Skeletal muscle cell (primary cell): ENCODE measurements at places on chromosomes 6 and 20.

GRCh38 chr6:156839129-156839528 lies 62.0 kb downstream of the ARID1B start:
- DNase-seq = no peak

DNA sequence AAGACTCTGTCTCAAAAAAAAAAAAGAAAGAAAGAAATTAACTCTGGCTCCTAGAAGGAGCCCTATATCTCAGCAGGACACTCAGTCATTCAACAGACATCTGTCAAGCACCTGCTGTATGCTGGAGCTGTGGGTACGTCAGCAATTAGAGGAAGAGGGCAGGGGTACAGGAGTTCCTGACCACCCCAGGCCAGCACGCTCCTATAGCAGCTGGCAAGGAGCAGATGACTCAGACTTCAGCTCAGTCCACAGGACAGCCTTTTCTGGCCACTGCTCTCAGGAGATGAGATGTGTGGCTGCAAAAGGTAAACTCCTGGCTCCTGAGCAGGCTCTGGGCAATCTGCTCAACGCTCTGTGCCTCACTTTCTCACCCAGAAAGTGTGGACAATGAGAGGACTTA lies 1.7 kb upstream of the RTEL1 start:
- DNase-seq = no peak

DNA sequence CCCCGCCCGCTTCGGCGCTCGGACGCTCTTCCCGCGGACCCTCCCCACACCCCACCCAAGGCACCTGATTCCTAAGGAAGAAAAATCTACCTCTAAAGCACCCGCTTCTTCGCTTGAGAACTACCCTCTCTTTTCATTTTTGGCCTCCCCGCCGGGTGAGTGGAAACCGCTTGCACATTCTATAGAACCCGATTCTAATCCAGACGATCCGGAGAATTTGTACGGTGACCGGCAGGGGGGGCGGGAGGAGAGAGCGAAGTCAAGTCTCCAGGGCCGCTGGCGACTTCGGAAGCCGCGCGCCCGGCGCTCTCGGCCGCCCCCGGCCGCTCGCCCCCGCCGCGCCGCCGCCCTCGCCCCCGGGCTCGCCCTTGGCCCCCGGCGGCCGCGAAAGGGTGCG lies at the start of gene RBM24:
Gene RBM24 (plus strand): TSS at position 262 of the 397 bp plus-strand sequence. CDS start 221 bp downstream, outside the sequence.
- DNase-seq = no peak

DNA sequence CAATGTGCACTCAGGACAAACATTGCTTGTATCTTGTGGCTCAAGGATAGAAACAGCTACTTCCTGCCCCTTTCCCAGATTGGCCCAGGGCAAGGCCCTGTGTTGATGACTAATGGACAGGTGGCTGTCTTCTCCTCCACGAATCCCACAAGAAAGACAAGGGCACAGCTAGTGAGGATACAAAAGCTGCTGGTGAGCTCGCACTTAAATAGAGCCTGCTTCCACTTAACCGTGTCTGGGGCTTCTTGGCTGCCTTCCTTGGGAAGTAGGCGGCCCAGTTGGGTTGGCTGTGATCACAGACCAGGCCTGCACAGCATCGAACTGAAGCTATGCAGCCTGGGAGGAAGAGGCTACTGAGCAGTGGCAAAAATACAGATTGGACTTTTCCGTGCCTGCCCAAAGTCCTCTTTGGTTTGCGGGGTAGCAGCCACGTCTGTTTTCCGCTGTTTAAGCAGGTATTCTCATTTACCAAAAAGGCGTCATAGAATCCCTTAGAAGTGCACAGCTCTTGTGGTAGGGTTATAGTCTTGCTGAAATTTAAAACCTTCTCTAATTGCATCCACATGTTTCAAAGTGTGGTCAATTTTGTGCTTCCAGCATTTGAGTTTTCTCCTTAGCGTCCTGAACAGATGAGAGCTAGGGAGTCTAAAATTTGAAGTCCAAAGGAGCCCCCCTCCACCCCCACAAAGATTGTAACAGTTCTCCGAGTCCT lies 23.0 kb upstream of the NAA20 start:
- no peak for DNase-seq
